ENCODE measurements at places on chromosomes 3 and 15.

DNA sequence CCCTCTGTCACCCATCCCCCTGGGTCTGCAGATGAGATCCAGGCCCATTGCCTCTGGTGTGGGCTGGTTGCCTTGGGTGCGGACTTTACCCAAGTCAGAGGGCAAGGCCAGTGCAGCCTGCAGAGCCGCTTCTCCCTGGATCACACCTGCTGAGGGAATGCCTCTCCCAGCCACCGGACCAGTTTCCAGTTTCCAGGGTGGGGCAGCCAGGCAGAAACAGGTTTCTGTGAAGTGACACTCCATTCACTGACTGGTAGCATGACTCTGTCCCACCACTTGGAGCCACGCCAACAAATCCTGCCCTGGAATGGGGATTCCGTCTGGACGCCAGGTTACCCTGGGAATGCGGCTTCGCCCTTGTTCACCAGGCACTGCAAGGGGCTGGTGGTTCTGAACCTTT is 30.0 kb downstream of the PAQR5 start:
- no peak for DNase-seq

DNA sequence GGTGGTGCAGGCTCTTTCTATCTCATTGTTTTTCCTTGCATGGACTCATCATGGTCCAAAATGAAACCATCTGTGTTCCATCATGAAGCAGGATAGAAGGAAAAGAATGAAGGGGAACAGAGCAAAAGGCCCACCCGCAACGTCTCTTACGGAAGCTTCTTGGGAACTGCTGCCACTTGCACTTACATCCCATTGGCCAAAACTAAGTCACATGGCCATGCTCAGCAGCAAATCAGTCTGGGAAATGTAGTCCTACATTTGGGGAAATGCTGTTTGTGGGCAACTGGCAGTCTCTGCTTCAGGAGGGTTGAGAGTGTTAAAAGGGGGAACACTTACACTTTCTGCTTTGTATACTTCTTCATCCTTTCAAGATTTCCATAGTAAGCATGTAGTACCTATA is 191.6 kb downstream of the SV2B start:
- DNase-seq = no peak

- DNase-seq = peak; percentile 5
Measured at GRCh38 chr3:17431004-17431403, 311.4 kb downstream of the TBC1D5 start.

GRCh38 chr15:80478075-80478474 is 73.9 kb downstream of the ARNT2 start:
- no peak for DNase-seq

DNA sequence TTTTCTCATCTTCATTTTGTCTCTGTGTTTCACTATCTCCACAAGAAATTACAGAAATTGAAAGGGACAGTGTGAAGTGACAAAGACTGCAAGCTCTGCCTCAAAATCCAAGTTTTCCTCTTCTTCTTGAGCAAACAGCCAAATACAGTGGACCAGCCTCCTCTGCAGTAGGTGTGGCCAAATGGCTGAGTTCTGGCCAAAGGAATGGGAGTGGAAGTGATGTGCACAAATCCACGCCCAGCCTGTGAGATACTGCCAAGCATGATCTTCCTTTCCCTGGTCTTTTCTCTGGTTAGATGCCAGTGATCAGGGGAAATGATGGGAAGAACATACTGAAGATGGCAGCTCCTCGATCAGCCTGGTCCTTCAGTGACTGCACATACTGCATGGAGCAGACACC is 111.0 kb upstream of the CPNE4 start:
- no peak for DNase-seq

DNA sequence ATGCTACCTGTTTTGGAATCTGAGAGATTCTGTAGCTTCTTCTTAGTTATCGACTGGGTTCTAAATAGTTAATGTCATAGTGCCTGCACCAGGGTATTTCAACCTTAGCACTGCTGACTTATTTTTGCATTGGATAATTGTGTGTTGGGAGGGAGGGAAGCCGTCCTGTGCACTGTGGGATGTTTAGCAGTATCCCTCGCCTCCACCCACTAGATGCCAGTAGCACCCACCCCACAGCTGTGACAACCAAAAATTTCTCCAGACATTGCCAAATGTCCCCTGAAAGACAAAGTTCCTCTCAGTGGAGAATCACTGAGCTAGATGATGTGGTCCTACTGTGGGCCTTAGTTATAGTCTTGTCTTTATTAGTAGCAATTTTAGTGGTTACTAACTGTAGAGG is 88.3 kb downstream of the TGFBR2 start:
- no peak for DNase-seq

- DNase-seq = no peak
Measured at GRCh38 chr3:184230603-184231528, 1.5 kb downstream of the VWA5B2 start.

DNA sequence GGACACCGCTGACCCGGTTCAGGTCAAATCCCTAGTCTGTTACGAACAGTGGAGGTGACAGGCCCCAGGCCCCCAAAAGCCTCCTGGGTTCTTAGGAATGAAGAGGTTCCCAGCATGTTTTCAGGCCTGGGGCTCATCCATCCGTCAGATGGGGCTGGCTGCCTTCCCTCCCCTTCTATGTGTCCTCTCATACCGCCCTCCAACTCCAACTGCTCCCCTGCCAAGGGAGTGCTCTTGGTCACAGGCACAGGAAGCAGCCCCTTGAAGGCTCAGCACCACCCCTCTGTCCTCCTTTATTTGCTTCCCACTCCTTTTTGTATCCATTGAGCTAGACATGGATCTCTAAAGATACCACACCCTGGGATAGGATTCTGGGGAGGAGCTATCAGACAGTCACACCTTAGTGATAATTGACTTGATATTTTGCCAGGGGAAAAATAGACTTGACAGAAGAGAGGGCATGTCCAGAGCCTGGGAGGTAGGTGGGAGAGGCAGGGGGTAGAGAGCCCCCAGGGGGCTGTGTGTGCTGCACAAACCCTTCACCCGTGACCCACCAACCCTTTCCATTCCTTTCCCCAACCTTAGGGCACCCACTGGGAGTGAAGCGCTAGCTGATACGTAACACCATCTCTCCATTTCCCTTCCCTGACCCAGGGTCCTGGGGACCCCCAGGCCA is 10.7 kb upstream of the CSPG4 start:
- DNase-seq = no peak

- DNase-seq = no peak
Measured at GRCh38 chr15:85860394-85861161, 65.9 kb upstream of the KLHL25 start.

GRCh38 chr3:38608086-38608775 is 41.3 kb downstream of the SCN5A start:
- DNase-seq = no peak

DNA sequence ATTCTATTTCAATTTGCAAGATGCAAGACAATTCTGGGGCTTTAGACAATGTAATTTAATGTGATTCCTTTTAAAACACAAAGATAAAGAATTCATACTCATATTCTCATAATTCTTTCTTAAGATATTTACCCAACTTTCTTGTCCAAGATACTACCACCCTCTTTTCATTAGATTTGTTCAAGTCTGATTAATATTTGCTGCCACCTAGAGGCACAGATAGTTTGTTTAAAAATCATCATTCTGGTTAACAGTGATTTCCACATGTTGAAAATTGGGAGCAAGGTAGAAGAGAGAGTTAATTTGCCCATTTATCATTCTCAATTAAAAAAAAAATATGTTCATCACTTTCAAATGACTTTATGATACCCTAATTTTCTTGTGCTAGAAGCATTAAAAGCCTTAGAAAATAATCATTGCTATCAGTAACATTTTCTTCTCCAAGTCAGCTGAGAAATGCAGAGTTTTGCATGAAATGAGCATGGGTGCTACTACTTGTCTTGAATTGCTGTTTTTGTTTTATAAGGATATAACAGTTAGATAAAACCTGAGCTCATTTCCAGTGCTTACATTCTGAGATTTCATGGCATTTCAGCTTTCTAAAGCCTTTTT is 11.6 kb downstream of the TAMM41 start:
- DNase-seq = no peak

DNA sequence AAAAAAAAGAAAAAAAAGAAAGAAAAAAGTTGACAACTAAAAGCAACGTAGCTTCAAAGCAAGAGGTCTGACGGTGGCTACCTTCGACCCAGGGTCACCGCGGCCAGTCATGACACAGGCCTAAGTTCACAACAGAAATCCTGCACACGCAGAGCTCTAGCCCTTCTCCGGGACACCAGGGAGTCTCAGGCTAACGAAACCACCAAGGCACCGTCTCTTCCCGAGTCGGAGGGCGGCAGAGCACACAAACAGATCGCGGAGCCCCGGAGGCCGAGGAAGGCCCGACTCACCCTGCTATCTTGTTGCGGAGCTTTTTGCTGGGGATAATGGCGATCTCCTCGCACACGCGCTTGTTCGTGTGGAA is 584 bp downstream of the RPS17 start:
- no peak for DNase-seq

DNA sequence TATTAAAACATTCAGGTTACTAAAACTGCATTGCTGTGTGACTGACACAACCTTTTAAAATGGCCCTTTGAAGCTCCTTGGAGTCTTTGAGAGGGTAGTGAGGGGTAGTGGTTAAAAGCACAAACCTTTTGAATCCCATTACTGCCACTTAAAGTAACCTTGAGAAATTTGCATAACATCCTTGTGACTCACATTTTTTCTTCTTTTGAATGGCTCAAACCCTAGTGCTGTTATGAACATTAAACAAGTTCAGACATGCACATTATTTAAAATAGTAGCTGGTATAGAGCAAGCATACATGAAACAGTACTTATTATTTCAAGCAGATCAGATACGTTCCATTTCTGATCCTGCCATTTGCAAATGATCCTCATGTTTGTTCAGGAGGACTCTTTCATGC is 3.7 kb upstream of the CLDN1 start:
- no peak for DNase-seq

- DNase-seq = no peak
Measured at GRCh38 chr3:195209083-195209846, 61.7 kb downstream of the XXYLT1 start.

DNA sequence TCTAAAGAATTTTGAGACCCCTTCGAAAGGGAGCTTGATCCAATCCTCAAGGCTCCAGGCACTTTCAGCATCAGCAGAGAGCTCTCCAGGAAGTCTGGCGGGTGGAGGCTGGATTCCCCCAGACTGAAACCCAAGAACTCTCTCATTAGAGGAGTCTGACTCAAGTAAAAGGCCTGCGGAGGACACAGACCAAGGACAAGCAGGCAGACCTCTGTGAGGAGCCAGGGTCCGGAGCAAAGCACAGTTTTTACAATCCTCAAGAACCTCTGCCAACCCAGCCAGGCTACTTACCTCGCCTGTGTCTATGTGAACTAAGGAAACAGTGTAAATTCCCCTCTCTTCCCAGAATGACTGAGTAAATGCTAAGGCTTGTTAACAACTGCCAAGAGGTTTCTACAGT is 86.2 kb downstream of the FBN1 start:
- no peak for DNase-seq

- no peak for DNase-seq
Measured at GRCh38 chr3:11377719-11378118, 105.5 kb downstream of the ATG7 start.

GRCh38 chr15:91929509-91929908 is 76.0 kb downstream of the SLCO3A1 start:
- DNase-seq = no peak

DNA sequence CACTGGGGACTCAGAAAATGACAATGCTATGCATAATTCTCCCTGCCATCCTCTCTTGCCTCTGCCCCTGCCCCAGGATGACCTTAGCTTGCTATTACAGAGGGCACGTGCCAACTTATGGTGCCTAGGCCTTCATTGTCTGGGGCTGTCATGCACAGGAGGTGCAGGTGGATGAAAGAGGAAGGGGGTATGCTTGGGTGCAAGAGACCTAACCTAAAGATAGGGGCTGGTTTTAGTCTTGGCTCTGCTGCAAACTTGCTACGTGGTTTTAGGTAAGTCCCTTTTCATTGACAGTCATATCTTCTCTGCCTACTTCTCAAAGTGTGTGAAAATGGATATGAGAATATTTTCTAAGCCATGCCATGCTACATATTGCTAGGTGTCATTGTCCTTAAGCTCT is 161.3 kb downstream of the EPHB1 start:
- no peak for DNase-seq

GRCh38 chr3:83968356-83968755 is 990.4 kb upstream of the CADM2 start:
- DNase-seq = no peak

GRCh38 chr15:81133782-81134461 is at the start of gene CFAP161:
TSS of gene CFAP161 (plus strand) at chr15:81134270. CDS start at chr15:81134330, 60 bp downstream.
- DNase-seq = peak; percentile 37

DNA sequence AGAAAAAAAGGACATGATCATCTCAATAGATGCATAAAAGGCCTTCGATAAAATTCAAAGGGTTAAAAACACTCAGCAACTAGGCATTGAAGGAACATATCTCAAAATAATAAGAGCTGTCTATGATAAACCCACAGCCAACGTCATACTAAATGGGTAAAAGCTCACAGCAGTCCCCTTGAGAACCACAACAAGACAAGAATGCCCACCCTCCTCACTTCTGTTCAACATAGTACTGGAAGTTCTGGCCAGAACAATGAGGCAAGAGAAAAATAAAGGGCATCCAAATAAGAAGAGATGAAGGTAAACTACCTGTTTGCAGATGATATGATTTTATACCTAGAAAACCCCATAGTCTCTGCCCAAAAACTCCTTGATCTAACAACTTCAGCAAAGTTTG is 619.7 kb upstream of the LMCD1 start:
- no peak for DNase-seq

GRCh38 chr15:41779662-41780157 is 5.4 kb downstream of the MAPKBP1 start:
- DNase-seq = no peak

DNA sequence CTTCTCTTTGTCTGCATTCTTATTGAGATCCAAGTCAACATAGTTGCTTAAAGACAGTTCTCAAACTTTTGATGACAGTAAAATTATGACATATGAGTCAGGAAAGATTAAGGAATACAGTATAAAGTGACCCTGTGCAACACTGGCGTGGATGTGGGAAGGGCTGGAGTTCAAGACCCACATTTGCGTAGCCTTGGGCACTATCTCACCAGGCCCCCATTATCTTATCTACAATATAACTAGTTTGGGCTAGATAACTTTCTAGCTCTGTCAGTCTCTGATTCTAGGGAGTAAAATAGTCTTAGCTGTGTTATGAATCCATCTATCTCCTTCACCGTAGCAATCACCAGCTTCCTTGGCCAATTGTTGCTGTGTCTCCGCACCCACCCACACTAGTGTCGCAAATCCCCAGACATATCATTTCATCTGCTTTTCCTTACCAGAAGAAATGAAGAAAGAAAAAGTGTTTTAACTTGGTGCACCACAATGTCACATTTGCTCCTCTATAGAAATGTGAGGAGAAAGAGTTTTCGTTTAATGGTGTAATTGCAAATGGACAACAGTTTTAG is 14.9 kb upstream of the TM4SF4 start:
- no peak for DNase-seq

DNA sequence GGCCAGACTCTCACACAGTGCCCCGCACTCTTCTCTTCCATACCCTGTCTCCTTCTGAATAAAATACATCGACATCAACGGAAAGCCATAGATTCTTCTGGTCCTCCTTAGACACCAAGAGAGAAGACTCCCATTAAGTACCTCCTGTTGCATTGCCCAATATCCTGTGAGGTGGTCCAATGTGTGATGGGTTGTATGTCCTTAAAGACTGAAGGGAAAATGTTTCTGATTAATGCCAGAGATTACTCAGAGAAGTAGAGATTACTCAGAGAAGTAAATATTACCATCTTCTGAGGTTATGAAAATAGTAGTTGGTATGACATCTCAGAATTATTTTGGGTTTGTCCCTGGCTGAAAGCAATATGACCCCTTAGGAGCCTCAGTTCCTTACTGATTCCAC is 60.8 kb upstream of the GALNT15 start:
- DNase-seq = no peak

Measured in fibroblast of skin of left biceps (primary cell).